ENCODE measurements at places on chromosomes 11 and 22. TPM values are rescaled to one million over a fixed set of nuclear protein-coding genes. Genes with fewer than 3 reads are reported as not detected.

DNA sequence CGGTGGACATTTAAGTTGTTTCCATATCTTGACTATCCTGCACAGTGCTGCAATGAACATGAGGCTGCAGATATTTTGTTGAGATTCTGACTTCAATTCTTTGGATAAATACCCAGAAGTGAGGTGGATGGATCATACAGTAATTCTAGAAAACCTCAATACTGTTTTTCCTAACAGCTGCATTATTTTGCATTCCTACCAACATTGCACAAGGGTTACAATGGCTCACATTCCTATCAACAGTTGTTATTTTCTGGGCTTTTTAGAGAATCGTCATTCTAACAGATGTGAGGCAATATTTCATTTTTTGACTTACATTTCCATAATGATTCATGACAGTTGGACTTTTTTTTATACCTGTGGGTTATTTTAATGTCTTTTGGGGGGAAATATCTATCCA is 716.9 kb upstream of the ANO3 start:
- DNase-seq, result no peak

DNA sequence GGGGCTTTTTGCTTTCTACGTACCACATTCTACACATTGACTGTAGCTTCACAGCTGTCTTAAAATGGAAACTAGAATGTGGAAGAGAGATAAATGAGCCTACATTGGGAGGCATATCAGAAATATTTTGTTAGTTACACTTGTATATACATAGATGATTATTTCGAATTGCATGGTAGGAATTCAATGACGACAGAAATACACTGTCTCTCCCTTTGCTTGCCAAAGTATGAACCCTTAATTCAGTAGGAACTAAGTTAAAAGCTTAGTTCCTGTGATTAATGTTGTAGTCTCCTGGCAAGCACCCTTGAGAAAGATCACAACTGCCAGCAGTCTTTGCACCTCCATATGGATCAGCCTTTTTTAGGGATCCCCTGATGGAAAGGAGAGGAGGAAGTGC is 10.1 kb downstream of the C11orf87 start:
- no peak for DNase-seq

DNA sequence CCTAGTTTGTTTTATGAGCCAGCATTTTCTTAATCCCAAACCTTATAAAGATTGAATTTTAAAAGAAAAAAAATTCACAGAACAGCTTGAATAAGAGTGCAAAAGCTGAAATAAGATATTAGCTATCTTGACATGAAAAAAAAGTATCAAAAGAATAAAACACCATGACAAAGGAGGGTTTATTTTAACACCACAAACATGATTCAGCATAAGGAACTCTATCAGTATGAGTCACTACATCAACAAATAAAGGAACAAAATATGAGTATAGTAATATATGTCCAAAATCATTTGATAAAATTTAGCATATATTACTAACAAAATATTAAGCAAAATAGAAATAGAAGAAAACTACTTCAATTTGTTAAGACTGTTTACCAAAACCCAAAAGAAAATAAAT is 9.6 kb upstream of the LMO1 start:
- no peak for DNase-seq

DNA sequence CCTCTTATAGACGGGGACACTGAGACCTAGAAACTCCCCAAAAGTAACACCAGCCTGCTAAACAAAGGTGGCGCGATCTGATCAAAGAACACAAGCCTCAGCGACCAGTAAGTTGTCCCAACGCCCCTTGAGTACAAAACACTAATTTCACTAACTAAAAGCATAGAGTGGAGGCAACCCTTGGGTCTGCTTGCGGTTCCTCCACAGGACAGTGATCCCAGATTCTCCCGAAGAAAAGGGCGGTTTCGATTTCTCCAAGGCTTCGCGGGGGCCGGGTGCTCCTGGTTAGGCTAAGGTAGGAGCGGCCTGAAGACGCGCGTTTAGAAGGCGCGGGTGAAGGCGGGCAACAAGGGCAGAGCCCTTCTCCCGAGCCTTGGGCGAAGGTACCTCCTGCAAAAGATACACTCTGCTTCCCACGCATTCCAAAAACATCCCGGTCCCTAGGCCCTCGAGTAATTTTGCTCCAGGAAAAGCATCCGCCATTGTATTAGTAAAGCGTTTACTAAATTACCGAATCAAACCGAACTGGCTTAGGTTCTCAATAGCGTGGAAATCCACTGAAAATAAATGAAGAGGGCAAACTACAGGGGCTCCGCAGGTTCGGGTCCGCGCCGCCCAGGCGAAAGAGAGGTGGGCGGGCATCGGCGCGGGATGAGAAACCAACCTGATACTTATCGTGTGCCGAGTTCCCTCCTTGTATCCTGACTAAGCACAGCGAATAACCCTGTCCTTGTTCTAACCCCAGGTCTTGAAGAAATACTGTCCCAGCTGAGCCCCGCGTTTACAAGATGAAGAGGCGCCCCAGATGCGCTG is 2.0 kb downstream of the WT1 start:
- peak; percentile 54 for DNase-seq

- peak; percentile 86 for DNase-seq
These were observed at the start of gene MPPED2 for GRCh38 chr11:30586251-30587144. TSS of gene MPPED2 (minus strand) at chr11:30586353. CDS start at chr11:30580373, 5,980 bp downstream.

GRCh38 chr22:22235558-22235957 is 9.0 kb upstream of the VPREB1 start:
- peak; percentile 71 for DNase-seq

DNA sequence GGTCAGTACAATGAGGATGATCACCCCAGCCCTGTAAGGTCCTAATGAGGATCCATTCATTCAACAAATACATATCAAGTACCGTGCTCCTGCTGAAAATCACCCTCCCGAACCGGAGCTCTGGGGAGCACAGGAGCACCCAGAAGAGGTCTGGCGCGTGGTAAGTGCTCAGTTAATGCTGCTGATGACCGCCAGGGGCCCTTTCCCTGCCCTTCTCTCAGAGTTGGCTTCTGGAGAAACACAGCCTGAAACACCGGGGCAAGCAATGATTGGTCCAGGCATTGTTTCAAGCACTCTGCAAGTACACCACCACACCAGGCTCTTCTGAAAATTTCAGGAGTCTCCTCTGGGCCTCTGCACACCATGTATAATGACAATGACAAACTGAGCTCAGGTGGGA is 3.8 kb upstream of the CCDC86 start:
- peak; percentile 76 for DNase-seq

DNA sequence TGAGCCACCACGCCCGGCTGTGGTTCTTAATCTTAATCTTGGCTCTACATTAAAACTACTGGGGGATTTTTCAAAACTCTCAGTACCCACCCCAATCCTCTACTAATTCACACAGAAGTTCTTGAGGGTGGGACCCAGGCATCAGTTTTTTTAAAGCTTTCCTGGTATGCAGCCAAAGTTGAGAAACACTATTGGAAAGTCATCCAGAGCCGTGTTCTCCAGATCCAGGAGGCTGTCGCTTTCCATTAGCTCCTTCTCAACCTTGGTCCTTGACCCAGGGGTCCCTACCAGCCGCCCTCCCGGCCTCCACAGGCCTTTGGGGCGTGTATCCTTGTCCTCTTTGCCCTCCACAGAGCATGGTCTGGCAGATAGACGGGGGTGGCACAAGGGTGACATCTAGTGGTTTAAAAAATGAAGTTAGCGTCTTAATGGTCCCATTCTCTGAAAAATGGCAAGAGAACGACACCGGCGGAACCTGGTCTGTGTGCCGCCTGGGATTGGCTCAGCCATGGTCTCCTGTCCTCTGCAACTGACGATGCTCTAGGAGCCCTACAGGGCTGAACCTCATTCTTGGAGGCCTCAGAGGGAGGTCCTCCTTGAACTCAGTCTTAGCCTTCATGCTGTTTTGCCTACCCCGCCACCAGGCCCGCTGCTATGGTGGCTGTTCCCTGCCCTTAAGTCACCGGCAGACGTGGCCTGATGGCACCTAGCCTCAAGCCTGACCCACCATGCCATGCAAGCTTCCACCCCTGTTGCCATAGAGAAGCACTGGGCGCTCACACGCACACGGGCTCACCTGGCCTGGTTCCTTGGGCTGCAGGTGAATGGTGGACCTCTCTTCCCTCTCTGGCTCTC is 152.0 kb upstream of the SYN3 start:
- DNase-seq, result peak; percentile 87

DNA sequence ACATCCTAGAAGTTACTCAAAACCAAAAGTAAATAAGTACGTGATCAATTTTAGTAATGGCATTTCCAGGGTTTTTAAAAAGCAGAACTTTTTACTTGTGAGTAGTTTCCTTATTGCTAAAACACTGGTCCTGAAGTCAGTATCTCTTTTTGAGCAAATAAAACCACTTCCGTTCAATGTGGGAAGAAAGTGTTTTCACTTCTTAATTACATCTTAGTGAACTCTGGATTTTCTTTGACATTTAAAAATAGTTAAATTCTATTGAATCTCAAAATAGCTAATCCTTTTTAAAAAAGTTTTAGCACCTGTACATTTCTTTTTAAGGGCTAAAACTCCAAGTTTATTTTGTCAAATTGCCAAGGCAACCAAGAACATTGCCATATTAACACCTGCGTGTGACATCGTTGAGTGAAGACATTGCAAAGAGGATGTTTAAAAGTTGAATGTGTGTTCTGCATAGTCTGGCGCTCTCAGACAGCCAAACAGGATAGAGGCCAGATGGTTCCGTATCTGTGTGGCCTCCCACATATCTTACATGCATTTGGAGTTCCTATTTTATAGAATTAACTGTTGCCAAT is 17.2 kb upstream of the OR5B21 start:
- no peak for DNase-seq

DNA sequence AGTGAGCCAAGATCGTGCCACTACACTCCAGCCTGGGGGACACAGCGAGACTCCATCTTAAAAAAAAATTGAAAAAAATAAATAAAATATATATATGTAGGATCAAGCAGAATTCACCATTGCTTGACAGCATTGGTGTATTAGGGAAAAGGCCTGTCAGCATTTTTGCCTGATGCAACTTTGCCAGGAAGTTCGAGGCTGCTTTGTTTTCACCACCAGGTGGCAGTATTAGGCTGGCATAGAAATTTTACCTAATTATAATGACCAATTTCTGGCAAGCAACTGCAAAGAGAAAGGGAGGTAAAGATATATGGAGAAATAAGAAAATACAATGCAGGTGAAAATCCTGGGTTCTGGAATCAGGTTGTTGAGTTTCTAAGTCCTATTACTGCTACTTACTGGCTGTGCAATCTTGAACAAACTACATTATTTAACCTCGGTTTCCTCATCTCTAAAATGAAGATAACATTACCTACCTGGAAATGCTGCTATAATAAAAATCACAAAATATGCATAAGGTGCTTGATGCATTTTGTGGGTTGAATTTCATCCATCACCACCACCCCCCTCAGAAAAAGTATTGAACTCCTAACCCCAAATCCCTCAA is 24.7 kb downstream of the LAYN start:
- peak; percentile 87 for DNase-seq

DNA sequence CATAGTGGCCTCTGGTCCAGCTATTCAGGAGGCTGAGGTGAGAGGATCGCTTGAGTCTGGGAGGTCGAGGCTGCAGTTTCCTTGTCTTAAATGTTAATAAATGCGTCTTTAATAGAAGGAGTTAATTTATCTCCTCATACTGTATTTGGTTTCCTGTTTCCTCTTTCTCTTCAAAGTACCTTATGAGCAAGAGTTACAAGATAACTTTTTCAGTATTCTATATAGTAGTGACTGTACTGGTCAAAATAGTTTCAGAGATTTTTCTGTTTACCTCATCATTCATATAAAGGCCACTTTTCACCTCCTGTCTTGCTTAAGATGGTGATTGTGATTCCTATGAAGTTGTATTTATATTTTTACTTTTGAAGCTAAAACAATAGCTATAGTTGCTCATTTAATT is 50.9 kb downstream of the MCAM start:
- no peak for DNase-seq

GRCh38 chr11:135075740-135076139 is 663.7 kb upstream of the B3GAT1 start:
- peak; percentile 80 for DNase-seq

GRCh38 chr22:27347951-27348350 is 453.6 kb downstream of the MN1 start:
- no peak for DNase-seq

DNA sequence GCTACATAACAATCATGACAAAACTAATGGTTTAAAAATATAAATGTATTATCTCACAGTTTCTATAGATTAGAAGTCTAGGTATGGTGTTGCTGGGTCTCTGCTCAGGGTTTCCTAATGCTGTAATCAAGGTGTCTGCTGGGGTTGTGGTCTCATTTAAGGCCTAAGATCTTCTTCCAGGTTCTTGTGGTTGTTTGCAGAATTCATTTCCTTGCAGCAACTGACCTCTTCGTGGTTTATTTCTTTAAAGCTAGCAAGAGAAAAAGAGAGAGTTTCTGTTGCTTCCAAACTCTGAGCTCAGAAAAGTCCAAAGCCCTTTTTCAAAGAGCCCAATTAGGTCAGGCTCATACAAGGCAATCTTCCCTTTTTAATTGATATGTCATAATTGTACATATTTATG is 452.7 kb upstream of the CCDC179 start:
- no peak for DNase-seq

GRCh38 chr22:39527481-39527961 is 5.0 kb downstream of the RPS19BP1 start:
- peak; percentile 51 for DNase-seq

DNA sequence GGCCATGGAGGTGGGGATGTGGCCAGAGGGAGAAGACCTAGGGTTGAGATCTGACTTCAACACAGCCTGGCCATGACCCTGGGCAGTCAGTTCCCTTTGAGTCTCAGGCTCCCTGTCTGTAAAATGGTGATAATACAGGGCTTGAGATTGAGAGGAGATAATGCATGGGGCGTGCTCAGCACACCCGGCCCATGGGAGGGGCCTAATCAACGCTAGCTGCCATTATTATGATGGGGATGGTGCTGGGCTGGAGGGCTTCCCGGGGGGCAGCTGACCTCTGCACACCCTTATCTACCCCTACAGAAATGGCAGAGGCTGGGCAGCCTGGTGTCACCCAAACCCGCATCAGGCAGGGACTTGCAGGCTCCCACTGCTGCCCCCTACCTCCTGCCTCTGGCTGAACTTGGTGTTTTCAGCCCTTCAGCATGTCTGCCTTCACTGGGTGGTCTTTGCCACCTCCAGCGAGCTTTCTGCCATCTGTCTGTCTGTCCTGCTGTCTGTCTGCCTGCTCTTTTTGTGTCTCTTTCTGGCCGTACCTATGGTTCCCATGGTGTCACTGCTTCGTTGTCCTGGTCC is 84.5 kb downstream of the CACNA1I start:
- DNase-seq, result peak; percentile 46

The CBLIF gene
- not detected for total RNA-seq

The CYP2D6 gene
- total RNA-seq, result 1.3 TPM

The NCAM1 gene
- total RNA-seq, result 1.6 TPM

The INS gene
- total RNA-seq, result not detected

The SLC35F2 gene
- total RNA-seq, result 28.9 TPM

The LSP1 gene
- total RNA-seq, result not detected

The GPHA2 gene
- 0.83 TPM for total RNA-seq

The CPT1A gene
- total RNA-seq, result 9.5 TPM

The FGF3 gene
- not detected for total RNA-seq

The MRGPRX4 gene
- total RNA-seq, result not detected

The SLC17A6 gene
- 0.31 TPM for total RNA-seq

The MAP6 gene
- 0.50 TPM for total RNA-seq
